ENCODE measurements at places on chromosomes 6 and 20.
A peak's percentile ranks its signal among the peaks of the same experiment; 100 is the strongest.

DNA sequence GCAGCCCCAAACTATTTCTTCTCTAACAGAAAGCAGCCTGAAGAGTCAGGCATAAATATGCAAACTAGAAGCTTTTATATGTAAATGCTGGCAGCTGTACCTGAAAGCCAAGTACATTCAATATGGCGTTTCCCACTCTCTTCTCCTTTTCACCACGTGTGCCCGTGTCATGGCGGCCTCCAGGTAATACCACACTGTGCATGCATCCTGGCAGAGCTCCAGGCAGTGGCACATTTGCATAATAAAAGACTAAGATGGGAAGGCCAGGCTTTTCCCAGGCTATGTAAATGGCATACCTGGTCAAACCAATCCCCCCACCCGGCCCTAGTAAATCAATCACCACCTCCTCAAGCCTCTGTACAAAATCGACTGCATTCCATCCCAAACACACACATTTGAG, 120.6 kb downstream of the MMUT start:
- no peak for DNase-seq

GRCh38 chr6:34205466-34205865, 31.2 kb upstream of the HMGA1 start:
- no peak for DNase-seq

GRCh38 chr20:63706852-63707557, 771 bp downstream of the ARFRP1 start:
- DNase-seq, result peak; percentile 70

- DNase-seq, result no peak
Measured at GRCh38 chr6:43636308-43636659, 644 bp downstream of the MAD2L1BP start.

- DNase-seq, result no peak
Measured at GRCh38 chr6:42915732-42916131, at the start of gene PTCRA. Gene PTCRA, plus strand, starts transcription at chr6:42916053. Its CDS starts 17 bp downstream, at chr6:42916070.

- DNase-seq, result no peak
Measured at GRCh38 chr6:25477006-25477590, 174.9 kb upstream of the SCGN start.

- no peak for DNase-seq
Measured at GRCh38 chr6:158770533-158771330, 48.4 kb downstream of the EZR start.

DNA sequence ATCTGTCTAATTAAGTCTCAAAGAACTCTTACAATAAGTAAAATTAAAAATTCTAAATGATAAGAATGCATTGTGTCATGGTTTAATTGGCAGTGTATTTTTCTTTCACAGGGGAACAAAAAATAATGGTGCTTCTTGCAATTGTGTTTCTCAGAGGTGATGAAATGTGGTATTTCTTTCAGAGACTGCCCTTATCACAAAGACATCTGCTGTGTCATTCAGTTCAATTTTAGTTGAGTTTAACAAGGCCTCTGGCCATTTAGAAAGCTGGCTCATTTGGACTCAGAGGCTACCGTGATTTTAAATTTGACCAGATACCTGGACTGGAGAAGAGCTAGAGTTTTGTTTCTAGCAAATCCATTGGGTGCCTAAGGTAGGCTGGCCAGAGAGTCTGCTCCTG, 23.6 kb upstream of the ZNF831 start:
- DNase-seq, result no peak

DNA sequence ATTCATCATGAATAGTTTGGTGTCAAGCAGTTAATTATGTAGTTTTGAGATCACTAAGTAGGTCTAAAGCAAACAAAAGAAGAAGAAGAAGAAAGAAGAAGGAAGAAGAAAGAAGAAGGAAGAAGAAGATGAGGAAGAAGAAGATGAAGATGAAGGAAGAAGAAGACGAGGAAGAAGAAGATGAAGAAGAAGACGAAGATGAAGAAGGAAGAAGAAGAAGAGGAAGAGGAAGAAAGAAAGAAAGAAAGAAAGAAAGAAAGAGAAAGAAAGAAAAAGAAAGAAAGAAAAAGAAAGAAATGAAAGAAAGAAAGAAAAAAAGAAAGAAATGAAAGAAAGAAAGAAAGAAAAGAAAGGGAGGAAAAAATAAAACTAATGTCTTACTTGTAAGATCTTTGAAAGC, 9.2 kb downstream of the TMC2 start:
- no peak for DNase-seq

DNA sequence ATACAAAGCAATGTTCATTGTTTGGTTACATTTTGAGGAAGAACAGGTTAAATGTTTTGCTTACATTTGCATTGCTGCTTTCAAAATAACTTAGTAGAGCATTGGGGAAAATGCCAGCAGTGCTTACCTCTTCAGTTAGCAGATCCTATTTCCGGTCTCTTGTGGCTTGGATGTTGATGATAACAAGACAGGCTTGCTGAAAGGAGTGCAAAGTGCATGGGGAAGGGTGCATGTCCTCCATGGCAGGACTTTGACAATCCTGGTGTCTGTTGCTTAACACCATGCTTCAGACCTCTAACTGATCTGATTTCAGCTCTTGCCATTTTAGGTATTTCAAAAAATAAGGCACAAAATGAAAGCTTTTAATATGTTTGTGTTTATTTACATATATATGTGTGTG, 21.1 kb downstream of the TPD52L1 start:
- no peak for DNase-seq

GRCh38 chr6:106670236-106670635, 40.9 kb downstream of the QRSL1 start:
- DNase-seq, result no peak

- DNase-seq, result no peak
Measured at GRCh38 chr6:152166497-152166896, 359.0 kb downstream of the ESR1 start.

GRCh38 chr20:3606021-3606420, 57.2 kb downstream of the GFRA4 start:
- no peak for DNase-seq

DNA sequence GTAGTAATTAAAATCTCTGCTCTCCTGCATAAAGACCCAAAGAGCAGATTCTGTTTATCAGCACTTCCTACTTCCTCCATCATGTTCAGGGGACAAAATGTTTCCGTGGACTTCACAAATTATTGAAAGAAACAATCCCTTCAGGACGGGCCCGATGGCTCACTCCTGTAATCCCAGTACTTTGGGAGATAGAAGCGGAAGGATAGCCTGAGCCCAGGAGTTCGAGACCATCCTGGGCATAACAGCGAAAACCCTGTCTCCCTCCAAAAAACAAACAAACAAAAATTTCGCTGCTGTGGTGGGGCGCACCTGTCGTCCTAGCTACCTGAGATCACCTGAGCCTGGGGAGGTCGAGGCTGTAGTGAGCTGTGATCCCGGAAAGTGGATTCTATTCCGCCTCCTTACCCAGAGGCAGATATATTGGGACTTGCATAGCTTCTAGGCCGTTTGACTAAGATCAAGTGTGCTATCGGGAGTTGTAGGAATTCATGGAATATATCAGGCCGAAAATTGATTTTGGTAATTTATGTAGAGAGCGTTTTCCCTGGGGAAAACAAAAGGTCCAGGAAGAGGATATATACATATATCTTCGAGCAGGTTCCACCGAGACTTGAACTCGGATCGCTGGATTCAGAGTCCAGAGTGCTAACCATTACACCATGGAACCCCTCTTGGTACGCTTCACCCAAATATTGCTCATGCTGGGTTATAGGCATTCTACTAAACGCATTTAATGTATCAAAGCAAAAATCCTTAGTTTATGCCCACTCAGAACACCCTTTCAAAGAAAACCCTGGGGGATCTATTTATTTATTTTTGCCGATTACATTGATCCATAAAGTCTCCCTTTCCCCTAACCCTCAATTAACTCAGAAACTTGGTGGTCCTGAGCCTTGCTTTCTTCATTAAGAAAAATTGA, 74.5 kb upstream of the ZNF184 start:
- peak; percentile 66 for DNase-seq

DNA sequence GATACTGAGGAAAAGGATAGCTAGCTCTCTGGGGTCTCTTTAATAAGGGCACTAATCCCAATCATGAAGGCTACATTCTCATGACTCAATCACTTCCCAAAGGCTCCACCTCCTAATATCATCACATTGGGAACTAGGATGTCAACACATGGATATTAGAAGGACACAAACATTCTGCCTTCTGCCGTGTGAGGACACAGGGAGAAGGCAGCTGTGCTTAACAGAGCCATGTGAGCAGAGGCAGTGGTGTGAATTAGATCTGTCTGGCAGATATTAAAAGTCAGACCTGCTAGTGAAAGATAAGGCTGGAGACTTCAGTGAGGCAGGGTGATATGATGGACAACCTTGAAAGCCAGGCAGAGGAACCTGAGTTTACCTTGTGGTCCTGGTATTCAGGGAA, 341.9 kb downstream of the ARHGAP18 start:
- DNase-seq, result no peak

DNA sequence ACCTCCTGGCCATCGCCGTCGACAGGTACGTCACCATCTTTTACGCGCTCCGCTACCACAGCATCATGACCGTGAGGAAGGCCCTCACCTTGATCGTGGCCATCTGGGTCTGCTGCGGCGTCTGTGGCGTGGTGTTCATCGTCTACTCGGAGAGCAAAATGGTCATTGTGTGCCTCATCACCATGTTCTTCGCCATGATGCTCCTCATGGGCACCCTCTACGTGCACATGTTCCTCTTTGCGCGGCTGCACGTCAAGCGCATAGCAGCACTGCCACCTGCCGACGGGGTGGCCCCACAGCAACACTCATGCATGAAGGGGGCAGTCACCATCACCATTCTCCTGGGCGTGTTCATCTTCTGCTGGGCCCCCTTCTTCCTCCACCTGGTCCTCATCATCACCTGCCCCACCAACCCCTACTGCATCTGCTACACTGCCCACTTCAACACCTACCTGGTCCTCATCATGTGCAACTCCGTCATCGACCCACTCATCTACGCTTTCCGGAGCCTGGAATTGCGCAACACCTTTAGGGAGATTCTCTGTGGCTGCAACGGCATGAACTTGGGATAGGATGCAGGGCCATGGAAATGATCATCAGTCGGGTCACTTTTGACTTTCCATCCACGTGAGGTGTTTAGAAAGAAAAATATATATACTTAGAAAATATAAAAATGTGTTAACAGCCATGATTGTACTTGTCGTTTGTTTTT, 868 bp downstream of the MC3R start:
- DNase-seq, result peak; percentile 41

DNA sequence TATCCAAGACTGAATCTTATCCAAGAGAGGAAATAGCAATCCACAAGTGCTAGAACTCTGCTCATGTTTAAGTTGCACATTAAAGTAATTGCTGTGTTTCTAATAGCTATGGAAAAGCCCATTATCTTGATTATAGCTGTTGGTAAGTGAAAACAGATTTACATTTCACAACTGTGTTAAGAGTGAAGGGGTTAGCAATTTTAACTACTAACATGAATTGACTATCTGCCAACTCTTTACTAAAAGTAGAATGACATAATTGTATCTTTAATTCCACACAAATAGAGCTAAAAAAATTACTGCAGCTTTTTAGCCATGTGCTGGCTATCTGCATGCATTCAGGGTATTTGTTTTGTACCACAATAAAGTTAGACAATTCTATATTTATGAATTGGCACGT, 277.9 kb upstream of the IRAK1BP1 start:
- DNase-seq, result no peak

GRCh38 chr6:72621291-72622093, at the start of gene KCNQ5:
Gene KCNQ5, plus strand, starts transcription at chr6:72622064.
- peak; percentile 54 for DNase-seq

GRCh38 chr6:36463676-36464075, 20.9 kb downstream of the KCTD20 start:
- no peak for DNase-seq

- no peak for DNase-seq
Measured at GRCh38 chr6:138811866-138812265, 16.0 kb downstream of the ECT2L start.

- no peak for DNase-seq
Measured at GRCh38 chr6:87473419-87473903, 687 bp downstream of the SLC35A1 start.

GRCh38 chr6:165744555-165745228, 81.7 kb upstream of the PDE10A start:
- DNase-seq, result no peak

DNA sequence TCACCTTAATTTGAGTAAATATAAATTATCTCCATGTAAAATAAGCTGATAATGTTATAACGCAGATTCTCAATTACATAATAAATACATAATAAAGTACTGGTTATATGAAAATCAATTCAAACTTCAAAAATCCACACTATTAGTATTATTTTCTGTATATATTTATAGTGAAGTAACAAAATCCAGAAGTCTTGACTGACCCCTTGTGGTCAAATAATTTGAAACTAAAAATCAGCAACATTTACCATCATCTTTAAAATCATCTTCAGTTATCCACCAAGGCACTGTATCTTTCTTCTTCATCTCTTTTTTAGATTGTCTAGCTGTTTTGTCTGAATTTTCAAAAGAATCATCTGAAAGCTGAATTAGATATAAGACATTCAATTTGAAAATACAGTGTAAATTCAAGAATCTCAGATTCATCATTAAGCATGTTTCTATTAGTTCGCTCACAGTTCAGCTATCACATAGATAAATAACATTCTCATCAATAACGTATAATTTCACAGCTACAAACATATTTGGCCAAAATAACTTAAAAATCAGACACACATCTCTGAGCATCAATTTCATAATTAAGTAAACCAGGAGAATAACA, 6.5 kb downstream of the CEP162 start:
- no peak for DNase-seq

DNA sequence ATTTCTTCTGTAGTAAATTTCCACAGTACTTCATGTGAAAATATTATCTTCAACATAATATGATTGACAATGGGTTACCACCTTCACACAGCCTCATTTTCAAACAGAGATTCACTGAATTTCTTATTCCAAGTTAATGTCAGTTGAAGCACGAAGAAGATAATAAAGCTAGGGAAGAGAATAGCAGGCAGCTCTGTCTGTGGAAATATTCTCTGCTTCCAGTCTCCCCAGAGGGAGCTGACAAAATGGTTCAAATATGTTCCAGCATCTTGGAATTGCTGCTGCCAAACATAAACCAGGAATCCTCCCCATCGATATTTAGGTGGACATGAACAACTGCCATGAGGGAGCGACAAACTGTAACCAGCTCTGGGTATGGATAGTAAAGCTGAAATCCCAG, 224.8 kb downstream of the GJA1 start:
- DNase-seq, result no peak

GRCh38 chr6:108904741-108905140, 56.5 kb downstream of the ARMC2 start:
- no peak for DNase-seq

- DNase-seq, result no peak
Measured at GRCh38 chr6:163579880-163580295, 165.4 kb downstream of the QKI start.

GRCh38 chr20:14820771-14821170, 483.4 kb upstream of the FLRT3 start:
- no peak for DNase-seq

GRCh38 chr20:2507464-2507863, 1.3 kb downstream of the ZNF343 start:
- no peak for DNase-seq

GRCh38 chr6:121086876-121087275, 247.4 kb downstream of the TBC1D32 start:
- DNase-seq, result no peak

DNA sequence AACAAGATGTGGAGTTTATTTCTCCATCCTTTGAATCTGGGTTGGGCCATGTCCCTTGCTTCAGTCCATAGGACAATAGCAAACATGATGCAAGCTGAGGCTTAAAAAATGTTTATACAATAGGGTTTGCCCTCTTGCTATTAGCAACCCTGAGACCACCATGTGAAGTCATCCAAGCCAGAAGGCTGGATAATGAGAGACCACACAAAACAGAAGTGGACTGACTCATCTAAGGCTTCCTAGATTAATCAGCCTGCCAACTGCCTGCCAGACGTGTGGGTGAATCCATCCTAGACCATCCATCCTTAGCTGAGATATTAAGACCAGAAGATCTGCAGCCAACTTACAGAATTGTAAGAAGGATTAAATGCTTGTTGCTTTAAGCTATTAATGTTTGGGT, 38.1 kb upstream of the ISM1 start:
- DNase-seq, result peak; percentile 11
